ENCODE measurements at places on chromosomes 16 and 17.
A peak's percentile ranks its signal among the peaks of the same experiment; 100 is the strongest.

GRCh38 chr17:43033948-43034881 lies 9.2 kb downstream of the RND2 start:
- DNase-seq: peak; percentile 27

DNA sequence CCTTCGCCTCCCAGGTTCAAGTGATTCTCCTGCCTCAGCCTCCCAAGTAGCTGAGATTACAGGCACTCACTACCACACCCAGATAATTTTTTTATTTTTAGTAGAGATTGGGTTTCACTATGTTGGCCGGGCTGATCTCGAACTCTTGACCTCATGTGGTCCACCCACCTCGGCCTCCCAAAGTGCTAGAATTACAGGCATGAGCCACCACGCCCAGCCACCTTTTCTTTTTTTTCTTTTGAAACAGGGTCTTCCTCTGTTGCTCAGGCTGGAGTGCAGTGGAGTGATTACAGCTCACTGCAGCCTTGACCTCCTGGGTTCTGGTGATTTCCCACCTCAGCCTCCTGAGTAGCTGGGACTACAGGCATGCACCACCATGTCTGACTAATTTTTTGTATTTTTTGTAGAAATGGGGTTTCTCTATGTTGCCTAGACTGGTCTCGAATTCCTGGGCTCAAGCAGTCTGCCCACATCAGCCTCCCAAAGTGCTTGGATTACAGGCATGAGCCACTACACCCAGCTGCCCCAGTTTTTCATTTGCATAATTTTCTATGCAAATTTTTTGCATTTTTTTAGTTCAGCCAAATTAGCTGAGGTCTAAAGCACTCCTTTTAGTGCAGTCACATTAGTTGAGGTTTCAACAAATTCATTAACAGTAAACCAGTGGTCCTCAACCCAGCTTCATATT lies 11.3 kb downstream of the WWP2 start:
- no peak for DNase-seq

GRCh38 chr16:17632667-17633066 lies 161.9 kb upstream of the XYLT1 start:
- DNase-seq: no peak

- no peak for DNase-seq
Measured at GRCh38 chr16:70152578-70153302, 20.8 kb upstream of the CLEC18C start.

DNA sequence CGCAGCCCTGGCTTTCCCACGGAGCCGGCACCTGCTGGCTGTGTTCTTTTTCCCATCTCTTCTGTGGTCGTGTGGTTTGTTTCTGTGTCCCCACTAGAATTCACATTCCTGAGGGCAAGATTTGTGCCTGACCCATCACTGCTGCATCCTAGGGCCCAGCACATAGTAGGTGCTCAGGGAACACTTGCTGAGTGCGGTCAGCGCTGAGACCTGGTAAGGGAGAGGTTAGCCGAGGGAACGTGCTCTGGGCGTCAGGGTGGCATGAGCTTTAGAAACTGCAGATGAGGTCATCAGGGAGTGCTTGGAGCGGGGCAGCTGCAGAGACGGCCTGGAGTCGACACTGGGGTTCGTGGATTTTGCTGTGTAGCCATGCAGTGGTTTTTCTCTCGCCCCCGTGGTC lies 5.9 kb downstream of the DEF8 start:
- no peak for DNase-seq

- peak; percentile 51 for DNase-seq
Measured at GRCh38 chr16:56191156-56191815, at the start of gene GNAO1. TSS of gene GNAO1 (plus strand) at chr16:56191489. CDS start at chr16:56192236, 747 bp downstream.

DNA sequence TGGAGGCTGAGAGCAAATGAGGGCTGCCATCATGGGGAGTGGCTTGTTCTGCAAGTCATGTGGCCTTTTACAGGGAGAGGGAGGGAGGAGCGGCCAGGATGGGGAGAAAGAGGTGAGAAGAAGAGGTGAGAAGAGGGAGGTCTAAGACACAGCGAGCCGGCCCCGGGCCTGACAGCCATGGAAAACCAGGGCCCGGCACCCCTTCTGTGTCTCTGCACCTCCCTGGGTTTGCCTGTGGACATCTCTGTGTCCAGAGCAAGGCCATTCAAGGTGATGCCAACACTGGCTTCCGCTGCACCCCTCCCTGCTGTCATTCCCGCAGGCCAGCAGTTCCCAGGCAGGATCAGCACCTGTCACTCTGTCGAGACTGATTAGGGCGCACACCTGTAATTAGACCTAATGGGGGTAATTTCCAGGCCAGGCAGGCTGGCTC lies 75.6 kb downstream of the MGAT5B start:
- DNase-seq: no peak

DNA sequence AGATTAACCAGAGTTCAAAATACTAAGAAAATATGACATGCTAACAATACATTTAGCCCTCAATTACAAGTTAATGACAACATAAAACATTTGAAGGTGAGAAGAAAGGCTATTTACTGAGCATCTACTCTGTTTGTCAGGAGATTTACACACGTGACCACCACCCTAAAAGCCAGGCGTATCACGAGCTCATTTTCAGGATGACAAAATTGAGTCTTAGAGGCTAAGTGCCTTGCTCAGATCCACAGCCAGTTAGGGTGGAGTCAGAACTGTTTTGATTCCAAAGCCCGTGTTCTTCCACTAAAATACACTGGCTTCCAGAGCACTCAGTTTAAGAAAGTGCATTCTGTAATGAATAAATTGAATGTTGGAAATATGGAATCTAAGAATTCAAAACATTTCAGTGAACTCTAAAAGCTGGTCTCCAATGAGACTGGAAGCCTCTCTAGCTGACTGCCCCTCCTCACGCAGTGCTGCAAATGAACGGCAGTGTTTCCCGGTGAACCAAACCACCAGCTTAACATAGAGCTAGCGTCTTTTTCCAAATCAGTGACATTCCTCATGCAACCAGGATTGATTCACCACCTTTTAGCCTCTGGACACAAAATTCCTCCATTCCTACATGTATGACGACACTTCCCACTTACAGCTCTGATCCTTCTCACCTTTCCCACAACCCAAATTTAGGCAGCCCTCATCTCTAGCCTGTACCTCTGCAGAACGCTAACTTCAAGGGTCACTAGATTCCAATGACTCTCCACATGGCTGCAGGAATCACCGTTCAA lies 5.9 kb downstream of the ZDHHC7 start:
- no peak for DNase-seq

DNA sequence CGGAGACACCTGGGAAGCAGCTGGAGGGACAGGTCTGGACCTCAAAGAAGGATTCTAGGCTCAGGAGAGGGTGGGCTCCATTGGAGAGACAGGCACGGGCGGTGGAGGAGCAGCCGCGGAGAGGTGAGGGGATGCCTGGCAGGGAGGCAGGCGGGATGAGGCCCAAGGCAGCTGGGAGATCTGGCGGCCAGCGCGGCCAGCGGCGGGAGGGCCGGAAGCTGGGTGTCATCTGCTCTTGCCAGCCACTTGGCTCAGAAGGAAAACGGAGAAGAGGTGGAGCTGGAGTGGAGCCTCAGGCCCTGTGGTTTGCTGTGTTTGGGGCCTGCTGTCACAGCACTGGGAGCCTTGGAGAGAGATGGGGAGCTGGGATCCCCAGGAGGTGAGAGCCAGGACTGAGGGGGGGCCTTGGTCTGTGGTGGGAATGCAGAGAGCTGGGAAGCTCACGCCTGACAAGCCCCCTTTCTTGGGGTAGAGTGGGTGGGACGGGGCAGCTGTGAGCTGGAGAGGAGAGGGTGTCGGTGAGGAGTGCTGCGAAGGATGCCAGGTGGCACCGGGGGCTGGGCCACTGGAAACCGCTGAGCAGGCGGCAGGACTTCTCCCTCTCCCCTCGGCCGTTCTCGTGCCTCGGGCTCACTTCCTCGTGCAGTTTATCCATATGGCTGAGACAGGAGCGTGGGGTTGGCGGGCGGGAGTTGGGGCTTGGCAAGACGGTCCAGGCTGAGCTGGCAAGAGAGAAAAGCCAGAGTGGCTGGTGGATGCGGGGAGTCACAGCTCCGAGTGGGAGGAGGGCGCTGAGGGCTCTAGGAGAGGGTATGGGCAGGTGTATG lies 8.0 kb downstream of the TBC1D24 start:
- no peak for DNase-seq

- no peak for DNase-seq
Measured at GRCh38 chr17:34886831-34887230, 74.4 kb downstream of the CCT6B start.

GRCh38 chr16:17370223-17370707 lies 100.5 kb downstream of the XYLT1 start:
- no peak for DNase-seq

DNA sequence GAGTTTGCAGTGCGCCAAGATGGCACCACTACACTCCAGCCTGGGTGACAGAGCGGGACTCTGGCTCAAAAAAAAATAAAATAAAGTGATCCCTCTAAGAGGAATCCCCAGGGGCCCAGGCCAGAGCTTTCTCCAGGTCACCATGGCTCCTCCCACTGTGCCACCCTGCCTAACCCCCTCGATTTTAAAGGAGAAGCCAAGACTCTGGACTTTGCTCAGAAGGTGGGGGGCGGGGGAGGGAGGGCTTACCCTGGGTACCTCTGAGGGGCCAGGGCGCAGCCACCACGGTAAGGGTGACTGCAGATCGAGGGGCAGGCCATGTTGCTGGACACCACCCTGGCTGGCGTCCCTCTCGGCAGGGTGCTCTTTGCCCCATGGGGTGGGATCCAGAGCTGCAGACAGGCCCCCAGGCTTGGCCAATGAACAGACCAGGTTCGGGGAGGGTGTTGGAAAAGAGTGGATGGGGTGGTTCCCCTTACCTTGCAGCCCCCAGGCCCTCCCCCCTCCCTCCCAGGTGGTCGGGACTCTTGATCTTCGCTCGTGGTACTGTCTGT lies 455 bp upstream of the GRB7 start:
- DNase-seq: no peak

GRCh38 chr16:89152831-89153700 lies 18.5 kb upstream of the CDH15 start:
- no peak for DNase-seq

- no peak for DNase-seq
Measured at GRCh38 chr17:50035421-50035879, 20.5 kb upstream of the ITGA3 start.

- no peak for DNase-seq
Measured at GRCh38 chr17:38715216-38715943, 10.3 kb downstream of the MLLT6 start.

GRCh38 chr17:49511810-49512209 lies 16.7 kb downstream of the NGFR start:
- no peak for DNase-seq

- DNase-seq: no peak
Measured at GRCh38 chr16:371515-372301, 1.4 kb upstream of the MRPL28 start.

DNA sequence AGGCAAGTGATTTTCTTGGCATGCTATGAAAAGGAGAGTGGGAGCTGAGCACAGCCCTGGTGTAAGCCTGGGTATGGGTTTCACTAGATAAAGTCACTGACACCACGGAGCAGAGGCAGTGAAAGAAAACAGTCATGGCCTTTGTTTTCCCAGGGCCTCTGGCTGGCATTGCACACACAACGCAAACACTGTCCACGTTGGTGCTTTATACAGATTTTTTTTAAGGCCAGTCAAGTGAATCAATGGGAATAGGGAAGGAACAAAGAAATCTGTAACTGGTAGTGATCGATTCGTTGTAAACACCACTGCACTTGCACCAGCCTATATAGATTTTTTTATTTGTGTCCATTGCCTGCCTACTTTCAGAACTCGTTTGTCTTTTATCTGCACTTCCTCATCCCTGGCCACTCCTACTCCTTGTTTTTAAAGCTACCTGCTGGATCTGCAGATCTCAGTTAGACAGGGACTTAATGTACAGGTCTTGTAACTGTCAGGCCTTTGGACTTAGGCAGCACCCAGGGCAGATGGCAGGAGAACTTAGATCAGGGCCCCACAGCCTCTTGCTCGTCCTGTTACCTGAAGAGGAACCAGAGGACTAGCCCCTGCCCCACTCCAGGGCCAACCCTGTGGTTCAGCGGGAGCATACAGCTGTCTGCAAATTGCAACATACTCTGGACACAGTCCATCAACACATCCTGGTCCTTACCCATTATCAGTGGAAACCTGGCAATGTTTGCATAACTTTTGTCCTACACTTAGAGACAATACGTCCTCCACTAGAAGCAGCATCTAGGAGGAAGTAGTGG lies 10.6 kb upstream of the TMIGD1 start:
- peak; percentile 52 for DNase-seq

DNA sequence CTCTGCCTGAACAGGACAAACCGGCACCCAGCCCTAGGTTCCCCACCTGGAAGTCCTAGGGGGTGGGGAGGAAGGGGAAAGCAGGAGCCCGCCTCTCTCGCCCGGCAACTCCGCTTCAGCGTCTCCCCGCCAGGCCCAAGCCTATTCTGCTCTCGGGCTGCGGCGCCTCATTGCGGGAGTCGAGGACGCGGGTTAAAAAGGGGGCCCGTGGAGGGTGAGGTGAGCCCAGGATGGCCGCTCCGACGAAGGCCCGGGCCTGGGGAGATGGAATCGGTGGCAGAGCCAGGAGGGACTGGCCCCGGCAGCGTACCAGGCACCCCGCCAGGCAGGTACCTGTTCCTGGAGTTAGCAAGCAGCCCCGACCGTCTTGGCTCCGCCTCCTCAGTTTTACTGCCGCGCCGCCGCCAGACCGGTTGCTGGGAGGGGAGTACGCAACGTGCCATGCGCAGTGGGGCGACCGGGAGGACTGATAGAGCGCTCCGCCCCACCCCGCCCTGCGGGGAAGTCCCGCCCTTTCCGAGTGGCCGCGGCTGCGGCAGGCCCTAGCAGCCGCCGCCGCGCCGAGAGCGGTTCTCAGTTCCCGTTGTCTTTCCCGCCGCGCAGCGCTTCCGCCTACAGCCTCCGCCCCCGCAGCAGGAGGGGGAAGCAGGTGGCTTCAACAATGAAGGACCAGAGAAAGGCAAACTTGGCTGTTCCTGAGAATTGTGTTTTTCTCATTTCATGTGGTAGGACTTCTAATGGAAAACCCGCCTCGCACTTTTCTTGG lies at the start of gene STRADA:
TSS of gene STRADA (minus strand) at position 392 of the 766 bp plus-strand sequence. CDS start 13,430 bp downstream, outside the sequence.
- DNase-seq: peak; percentile 97

- no peak for DNase-seq
Measured at GRCh38 chr16:78443542-78444364, 344.3 kb downstream of the WWOX start.

- no peak for DNase-seq
Measured at GRCh38 chr17:64964796-64965195, 45.5 kb upstream of the LRRC37A3 start.

GRCh38 chr17:16442141-16442540 lies 26.8 kb downstream of the TRPV2 start:
- no peak for DNase-seq

DNA sequence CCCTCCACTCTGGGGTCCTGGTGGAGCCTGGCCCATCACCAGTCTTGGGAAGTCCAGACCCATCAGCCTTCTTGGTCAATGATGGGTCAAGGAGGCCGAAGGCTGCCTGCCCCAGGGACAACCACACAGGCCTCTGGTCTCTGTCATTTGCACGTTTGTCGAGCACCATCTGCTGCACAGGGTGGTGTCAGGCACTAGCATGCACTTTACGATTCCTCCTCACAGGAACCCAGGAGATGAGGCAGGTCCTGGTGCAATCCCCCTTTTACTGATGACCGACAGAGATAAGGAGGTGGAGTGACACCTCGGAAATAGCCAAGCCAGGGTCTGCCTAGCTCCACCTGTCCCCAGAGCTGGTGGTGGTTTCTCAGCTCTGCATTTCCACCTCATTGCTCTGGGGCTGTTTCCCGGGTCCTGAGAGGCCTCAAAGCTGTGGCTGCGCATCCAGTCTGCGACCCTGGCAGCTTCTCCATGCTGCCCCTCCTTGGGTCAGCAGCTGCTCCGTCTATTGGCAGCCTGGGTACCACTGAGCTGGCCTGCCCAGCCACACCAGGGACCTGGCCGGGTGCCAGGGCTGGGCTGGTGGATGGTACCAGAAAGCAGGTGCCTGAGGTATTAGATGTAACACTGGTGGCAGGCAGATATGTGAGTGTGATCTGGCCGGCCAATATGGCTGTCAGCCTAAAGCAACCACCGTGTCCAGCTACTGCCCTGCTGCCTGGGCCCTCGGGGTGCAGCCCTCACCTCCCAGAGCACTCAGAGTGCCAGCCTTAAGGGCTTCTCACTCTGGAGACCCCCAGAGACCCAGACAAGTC lies 10.0 kb downstream of the MMP15 start:
- no peak for DNase-seq
